Stimulated activated CD8-positive, alpha-beta memory T cell treated with anti-CD3 and anti-CD28 coated beads, Interleukin-4, amount 100 ng/mL, for 4 hours (primary cell): ENCODE measurements at places on chromosomes 4 and X.

DNA sequence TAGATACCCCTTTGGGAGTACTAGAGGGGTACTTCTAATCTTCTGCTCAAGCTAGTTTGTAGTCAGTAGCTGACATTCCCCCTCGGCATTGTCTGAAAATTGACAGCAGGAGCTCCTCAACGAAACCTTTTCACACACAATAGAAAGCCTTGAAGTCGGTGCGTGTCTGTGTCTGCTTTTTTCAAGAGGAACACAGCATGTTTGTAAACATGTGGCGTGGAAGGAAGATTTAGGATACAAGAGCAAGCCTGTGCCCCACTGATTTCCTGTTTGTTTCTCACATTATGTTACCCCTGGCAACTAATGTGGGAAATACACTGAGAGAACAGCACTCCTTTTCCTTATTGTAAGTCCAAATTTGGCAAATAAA lies 252.6 kb downstream of the ANKRD50 start:
- DNase-seq = no peak

- no peak for DNase-seq
These were observed 272.4 kb upstream of the SMIM31 start for GRCh38 chr4:164481306-164482091.

DNA sequence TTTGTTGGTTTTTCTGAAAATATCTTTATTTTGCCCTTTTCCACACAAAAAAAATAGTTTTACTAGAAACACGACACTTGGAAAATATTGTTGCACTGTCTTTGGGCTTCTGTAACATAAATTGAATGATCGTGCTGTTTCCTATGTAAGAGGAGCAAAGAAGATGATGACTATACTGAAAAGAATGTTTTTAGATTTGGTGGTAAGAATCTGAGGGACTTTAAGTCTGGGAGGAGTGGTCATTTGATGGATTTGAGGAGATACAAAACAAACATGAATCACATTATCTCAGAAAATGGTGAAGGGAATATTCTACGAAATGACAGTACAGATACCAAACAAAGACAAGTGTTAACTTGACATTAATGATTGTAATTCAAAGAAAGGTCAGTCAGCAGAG lies 328.8 kb downstream of the ADAM29 start:
- DNase-seq = no peak

DNA sequence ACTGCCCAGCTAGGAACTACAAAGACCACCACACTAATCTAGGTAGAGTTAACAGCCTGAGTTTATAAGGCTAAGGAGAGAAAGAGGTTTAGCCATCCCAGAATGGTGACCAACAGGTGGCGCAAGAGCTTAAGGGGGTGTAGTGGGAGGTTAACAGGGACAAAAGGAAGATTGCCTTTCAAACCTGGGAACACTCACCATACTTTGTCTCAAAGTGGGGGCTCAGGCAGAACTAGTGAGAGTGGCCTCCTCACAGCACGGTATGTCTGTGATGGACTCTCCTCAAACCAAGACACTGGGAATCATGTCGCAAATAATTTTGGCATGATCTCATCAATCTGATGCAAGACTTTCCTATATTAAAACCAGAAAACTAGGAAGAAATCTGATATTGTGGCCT lies 23.4 kb downstream of the CCNI start:
- DNase-seq = peak; percentile 44

DNA sequence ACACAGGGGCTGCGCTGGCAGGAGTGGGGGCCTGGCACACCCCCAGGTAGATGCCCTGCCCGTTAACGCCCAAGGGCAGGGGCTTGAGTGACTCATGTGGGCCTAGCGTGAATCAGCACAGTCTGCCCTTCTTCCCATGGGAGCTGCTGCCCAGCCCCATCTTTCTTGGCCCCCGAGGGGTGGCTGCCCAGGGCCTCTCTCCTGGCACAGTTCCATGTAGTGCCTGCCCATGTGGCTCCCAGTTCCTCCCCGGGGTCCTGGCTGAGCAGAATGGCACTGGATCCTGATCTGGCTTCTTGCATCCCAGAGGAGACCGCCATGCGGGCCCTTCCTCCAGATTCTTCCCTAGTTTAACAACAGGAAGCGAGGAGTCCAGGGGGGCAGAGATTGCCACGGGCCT lies 2.1 kb upstream of the AVPR2 start:
- DNase-seq = no peak

DNA sequence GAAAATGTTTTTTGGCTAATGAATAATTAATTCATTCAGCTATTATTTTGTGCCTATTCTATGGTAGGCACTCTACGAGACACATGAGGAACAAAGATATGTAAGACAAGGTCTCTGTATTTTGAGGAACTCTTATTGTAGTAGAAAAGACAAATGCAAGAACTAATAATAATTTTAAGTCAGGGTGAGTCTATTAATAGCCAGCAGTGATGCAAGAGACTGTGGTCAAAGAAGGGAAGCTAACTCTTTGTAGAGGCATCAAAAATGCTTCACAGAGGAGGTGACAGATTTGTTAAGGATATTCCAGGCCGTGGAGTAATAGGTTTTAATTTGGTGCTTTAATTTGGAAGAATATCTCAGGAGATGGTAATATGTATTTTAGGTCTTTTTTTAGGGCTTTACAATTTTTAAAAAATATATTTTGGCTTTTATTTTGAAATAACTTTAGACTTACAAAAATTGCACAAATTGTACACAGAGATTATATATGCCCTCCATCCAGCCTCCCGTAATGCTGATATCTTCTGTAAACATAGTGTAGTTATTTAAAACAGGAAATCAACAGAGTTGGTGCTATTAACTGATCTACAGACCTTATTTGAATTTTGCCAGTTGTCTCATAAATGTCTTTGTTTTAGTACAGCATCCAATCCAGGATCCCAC lies 48.1 kb downstream of the DCLK2 start:
- no peak for DNase-seq

DNA sequence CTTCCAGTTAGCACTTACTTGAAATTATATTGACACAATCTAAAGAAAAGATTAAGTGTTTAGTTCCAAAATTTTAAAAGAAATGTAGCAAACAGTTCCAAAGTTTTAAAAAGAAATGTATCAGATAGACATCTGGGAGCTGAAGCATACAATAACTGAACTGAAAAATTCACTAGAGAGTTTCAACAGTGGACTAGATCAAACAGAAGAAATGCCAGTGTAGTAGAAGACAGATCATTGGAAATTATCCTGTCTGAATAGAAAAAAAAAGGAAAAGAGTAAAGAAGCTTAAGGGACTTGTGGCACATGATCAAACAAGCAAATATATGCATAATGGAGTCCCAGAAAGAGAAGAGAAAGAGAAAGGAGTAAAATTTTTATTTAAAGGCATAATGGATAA lies 261.4 kb downstream of the LAS1L start:
- no peak for DNase-seq
